ENCODE measurements at places on chromosomes 6 and 20. TPM values are rescaled to one million over a fixed set of nuclear protein-coding genes. Genes with fewer than 3 reads are reported as not detected.

The STMND1 gene
- 2.2 TPM for polyA plus RNA-seq

GRCh38 chr20:32752458-32753250, 9.4 kb upstream of the COMMD7 start:
- no peak for DNase-seq

GRCh38 chr6:11139051-11139960, 27.8 kb upstream of the ERVFRD-1 start:
- DNase-seq: no peak

DNA sequence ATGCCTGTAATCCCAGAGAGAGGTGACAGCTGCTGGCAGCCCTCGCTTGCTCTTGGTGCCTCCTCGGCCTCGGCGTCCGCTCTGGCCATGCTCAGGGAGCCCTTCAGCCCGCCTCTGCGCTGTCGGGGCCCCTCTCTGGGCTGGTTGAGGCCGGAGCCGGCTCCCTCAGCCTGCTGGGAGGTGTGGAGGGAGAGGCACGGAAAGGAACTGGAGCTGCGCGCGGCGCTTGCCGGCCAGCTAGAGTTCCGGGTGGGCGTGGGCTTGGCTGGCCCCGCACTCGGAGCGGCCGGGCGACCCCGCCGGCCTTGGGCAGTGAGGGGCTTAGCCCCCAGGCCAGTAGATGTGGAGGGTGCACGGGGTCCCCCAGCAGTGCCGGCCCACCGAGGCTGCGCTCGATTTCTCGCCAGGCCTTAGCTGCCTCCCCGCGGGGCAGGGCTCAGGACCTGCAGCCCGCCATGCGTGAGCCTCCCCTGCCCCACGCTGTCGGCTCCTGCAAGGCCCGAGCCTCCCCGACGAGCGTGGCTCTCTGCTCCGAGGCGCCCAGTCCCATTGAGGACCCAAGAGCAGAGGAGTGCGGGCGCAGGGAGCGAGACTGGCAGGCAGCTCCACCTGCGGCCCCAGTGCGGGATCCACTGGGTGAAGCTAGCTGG, 34.6 kb downstream of the C6orf52 start:
- DNase-seq: peak; percentile 55

The MDC1 gene
- 28.0 TPM for polyA plus RNA-seq

DNA sequence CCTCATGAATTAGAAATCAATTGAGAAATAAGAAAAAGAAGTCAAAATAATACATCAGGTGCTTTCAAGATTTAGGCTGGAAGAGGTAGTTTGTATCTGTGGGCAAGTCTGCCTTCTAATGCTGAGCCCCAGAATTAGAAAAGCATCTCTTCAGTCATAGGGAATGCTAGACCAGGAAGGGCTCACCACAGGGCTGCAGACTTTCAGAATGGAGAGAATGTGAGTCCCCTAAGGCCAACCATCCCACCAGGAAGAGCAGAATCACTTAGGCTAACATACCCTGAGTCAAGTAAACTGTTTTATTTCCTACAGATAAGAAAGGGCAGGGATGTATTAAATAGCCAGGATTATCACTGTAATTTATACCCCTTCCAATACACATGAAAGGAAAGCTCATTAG, 510.2 kb downstream of the RNF144B start:
- DNase-seq: no peak

The COL11A2 gene
- polyA plus RNA-seq: 2.9 TPM

GRCh38 chr20:61756966-61757677, 308.6 kb downstream of the TAF4 start:
- no peak for DNase-seq

DNA sequence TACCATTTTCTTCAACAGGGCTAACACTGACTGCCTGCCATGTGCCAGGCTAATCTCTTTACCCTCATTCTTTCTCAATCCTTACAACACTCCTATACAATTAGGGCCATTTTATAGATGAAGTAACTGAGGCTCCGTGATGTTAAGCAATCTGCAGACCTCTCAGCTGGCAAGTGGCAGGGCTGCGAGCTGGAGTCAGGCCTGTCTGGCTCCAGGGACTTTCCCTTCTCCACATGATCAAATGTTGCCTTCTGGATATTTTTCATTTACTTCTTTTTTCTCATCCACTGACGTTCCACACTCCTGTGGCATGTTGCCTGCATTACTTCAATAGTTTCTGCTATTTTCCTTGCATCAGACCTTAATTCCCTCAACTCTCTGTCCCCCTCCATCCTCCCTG, 55.2 kb upstream of the TAGAP start:
- no peak for DNase-seq

GRCh38 chr6:111474106-111474505, 8.9 kb downstream of the REV3L start:
- no peak for DNase-seq

All from pancreas (tissue), 10 donors.